ENCODE measurements at places on chromosomes 13 and 19.

GRCh38 chr13:112103260-112103838 lies 36.4 kb downstream of the SOX1 start:
- DNase-seq, result no peak

DNA sequence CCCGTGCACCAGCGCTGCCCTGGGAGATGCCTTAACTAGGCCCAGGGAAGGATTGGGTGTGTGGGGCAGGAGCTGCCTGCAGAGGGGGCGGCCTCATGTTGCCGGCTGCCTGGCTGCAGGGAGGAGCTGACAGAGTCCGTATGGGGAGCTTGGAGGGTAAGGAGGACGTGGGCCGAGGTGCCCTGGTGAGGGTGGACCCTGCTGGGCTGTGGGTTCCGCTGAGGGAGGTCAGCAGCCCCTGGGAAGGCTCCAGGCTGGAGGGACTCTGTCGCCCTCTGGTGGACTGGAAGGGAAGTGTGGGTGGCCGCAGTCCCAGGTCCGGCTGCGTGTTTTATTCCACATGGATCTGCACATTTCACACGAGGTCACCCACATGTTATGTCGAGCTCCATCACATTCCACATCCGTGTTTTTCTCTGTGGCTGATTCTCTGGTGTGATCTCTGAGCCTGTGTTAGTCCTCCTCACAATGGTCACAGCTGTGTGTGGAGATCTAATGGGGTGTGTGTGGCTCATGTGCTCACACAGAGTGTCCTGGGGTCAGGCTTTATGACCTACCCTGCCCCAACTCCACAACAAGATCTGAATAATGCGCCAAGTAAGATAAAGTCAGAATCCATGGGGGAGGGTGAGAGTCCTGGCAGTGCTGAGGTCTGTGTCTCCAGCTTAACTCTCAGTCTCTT lies 1.8 kb upstream of the CEACAM8 start:
- peak; percentile 57 for DNase-seq

DNA sequence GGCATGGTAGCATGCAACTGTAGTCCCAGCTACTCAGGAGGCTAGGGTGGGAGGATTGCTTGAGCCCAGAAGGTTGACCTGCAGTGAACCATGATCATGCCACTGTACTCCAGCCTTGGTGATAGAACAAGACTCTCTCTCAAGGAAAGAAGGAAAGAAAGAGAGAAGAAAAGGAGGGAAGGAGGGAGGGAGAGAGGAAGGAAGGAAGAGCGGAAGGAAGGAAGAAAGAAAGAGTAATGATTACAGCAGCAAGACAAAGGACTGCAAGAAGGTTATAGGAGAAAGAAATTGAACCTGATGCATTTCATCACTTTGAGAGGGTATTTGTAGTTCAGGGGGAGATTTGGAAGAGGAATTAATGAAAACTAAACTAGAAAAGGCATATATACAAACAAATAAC lies 155.7 kb downstream of the LACC1 start:
- DNase-seq, result no peak

DNA sequence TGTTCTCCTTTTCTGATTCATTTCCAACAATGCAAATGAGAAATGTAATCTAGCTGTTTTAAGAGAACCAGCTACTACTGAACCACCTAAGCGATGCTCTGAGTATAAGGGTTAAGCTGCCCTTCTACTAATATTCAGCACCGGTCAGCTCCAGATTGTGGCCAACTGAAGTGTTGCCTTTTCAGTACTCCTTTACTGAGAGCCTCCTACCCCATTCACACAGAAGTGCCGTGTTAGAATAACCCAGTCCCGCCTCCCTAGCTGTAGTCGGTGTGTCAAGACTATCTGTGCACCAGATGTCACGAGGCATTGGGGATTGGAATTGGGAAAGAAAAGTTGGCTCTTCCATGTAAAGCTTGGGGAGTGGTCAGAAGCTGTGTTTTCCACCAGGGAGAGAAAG lies 45.4 kb downstream of the FAM124A start:
- DNase-seq, result no peak

- no peak for DNase-seq
Observed at GRCh38 chr13:76499891-76500290, 386.3 kb downstream of the KCTD12 start.

GRCh38 chr13:86862137-86862536 lies 809.0 kb upstream of the SLITRK5 start:
- no peak for DNase-seq

GRCh38 chr19:56477429-56478338 lies 539 bp upstream of the ZNF667 start:
- peak; percentile 62 for DNase-seq

DNA sequence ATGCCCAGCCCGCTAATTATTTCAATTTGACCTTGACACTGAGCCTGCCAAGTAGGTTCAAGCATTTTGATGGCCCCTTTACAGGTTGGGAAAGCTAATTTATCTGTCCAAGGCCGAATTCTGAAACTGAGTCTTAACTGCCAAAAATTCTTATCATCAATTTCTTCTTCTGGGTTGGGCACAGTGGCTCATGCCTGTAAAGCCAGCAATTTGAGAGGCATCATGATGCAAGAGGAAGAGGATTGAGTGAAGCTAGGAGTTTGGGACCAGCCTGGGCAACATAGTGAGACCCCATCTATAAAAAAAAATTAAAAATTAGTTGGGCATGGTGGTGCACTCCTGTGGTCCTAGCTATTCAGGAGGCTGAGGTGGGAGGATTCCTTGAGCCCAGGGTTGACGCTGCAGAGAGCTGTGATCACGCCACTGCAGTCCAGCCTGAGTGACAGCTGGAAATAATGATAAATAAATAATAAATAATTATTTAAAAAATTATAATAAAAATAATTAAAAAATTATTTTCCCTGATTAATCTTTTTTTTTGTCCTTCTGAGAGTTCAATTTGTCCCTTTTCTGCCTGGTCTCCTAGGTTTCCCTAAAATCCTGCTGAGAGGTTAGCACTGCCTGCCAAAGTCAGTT lies 1.3 kb upstream of the LDLR start:
- no peak for DNase-seq

DNA sequence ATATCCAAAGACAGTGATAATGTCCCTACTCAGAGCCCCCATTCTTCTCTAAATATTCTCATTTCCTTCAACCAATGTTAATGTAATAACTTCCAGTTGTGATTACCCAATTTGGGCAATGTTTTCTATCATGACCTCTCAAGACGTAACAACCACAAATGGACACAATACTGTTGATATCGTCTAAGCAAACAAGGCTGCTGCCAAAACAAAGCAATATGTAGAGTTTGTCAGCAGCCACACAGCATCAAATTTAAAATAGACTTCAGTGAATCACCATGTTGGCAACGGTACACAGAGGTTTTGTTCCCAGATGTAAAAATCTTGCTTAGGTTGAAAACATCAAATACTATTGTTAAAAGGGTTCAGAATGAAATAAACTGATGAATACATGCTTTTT lies 205.1 kb downstream of the DACH1 start:
- no peak for DNase-seq

DNA sequence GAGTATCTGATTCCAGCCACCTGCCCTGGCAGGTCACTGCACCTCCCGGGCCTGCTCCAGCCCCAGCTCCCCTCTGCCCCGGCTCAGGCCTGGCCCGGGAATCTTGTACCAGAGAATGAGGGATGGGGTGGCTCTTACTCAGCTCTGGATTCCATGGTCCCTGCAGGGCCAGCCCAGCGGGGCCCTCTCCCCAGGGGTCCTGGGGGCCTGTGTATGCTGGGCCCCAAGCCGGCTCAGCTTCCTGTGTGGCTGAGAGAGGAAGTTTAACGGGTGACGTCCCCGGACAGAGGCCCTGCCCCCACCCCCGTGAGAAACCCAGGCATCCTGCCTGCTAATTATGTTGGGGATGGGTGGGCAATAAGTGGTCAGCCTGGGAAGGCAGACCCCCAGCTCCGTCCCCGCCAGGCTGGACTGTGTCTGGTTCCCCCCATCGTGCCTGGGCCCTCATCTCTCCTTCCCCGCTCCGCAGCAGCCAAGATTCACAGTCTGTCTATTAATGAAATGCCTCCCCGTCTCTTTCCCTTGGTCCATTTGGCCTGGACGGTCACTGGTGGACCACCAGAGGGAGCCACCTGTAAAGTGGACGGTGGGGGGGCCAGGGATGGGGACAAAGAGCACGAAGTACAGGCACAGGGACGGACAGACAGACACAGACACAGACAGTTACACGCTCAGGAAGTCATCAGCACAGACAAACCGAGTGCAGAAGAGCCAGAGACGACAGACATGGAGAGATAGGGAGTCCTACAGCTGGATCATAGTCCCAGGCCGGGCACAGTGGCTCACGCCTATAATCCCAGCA lies at the start of gene DENND1C:
TSS of gene DENND1C (minus strand) at position 247 of the 802 bp plus-strand sequence. CDS start at position 155, 92 bp downstream.
- DNase-seq, result peak; percentile 70

- DNase-seq, result no peak
Observed at GRCh38 chr19:4449639-4450028, 8.0 kb downstream of the UBXN6 start.

- no peak for DNase-seq
Observed at GRCh38 chr13:52345631-52346251, 60.2 kb downstream of the THSD1 start.

Measured in stimulated activated CD4-positive, alpha-beta T cell treated with anti-CD3 and anti-CD28 coated beads, Interleukin-2, amount 100 ng/mL, for 24 hours (primary cell).